ENCODE measurements at places on chromosomes 3 and 15.

DNA sequence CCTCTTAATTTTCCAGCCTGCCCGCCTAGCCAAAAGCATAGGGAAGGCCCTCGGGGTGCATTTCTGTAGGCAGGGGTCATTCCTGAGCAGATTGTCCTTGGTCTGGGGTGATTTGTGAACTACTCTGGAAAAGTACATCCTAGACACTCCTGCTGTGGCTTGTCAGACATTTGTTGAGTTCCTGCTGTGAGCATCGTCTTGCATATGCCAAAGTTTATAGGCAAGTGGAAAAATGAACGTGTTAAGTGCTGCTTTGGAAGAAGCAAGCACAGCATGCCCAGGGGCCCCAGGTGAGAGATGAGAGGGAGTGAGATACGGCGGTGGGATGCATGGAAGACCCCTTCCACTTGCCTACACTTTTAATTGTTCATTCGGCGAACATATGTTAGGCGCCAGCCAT is 237.7 kb upstream of the ST8SIA2 start:
- no peak for DNase-seq

DNA sequence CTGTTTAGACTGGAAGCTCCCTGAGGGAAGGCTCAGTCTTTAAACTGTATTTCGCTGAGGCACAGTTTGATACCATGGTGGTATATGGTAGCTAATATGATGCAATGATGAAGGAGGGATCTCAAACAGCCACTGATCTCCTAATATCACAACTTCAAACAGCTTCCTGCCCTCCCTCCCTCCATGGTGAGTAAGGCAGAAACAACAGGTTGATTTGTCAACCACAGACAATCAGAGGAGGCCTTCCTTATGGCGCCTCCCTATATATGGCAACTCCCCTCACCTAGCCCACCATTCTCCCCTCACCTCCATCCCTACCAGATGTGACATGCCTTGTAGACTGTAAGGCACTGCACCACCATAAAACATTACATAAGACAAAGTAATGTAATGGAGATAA is 316.5 kb upstream of the ICE2 start:
- DNase-seq: no peak

- DNase-seq: no peak
Observed at GRCh38 chr3:157477441-157477840, 25.8 kb downstream of the VEPH1 start.

GRCh38 chr3:28322464-28322863 is 26.1 kb upstream of the ZCWPW2 start:
- DNase-seq: no peak

DNA sequence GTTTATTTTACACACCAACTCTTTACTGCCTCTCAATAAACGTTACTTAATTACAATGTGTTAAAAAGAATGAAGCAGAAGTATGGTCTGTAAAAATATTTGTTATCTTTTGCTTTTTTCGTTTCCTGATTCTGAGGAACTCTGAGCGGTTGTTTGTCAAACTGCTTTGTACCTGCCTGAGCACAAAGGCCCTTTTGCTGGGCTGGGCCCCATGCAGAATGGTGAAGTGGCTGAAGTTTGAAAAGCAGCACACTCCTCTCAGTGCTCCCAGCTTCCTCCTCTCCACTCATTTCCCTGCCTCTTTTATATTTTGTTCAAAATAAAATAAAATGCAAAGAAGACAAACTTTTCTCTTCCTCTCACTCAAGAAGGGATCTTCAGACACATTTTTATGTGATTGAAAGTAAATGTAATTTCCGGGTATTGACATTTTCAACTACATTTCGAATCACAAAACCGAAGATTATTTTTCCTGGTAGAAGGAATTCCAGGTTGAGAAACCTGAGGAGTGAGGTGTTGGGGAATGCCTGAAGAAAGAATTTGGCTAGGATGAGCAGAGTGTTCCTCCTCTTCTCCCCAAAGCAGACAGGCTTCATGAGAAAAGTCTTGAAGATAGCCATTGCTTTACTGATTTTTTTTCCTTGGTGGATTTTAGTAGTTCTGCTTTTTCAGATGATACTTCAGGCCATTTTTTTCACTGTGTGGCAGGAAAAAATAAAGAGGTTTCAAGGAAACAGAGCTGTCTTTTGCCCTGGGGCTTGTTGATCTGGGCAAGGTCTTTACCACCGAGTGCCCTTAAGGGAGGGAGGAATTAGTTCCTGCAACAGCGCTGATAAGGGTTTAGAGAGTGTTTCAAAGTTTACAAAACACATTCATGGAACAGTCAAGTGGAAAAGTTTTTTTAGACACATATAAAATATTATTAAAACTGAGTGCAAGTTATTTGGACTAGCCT is 229.8 kb downstream of the NFKBIZ start:
- peak; percentile 41 for DNase-seq

DNA sequence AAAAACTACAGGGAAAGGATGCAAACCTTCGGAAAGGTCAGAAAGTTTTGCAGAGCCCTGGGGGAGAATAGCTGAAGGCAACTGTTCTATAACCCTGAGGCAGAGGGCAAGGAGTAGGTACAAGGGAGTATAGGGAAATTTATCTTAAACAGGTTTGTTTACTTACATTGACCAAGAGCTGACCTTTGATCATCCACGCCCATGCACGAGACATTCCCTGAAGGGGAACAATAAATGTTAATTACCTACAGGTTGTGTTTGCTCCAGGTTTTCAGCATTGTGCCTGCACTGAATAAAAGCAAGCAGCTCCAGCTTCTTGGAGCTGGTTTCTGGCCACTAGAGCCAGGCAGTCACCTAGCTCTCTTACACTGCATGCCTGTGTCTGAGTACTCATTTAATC is 524.5 kb upstream of the TGFBR2 start:
- no peak for DNase-seq

DNA sequence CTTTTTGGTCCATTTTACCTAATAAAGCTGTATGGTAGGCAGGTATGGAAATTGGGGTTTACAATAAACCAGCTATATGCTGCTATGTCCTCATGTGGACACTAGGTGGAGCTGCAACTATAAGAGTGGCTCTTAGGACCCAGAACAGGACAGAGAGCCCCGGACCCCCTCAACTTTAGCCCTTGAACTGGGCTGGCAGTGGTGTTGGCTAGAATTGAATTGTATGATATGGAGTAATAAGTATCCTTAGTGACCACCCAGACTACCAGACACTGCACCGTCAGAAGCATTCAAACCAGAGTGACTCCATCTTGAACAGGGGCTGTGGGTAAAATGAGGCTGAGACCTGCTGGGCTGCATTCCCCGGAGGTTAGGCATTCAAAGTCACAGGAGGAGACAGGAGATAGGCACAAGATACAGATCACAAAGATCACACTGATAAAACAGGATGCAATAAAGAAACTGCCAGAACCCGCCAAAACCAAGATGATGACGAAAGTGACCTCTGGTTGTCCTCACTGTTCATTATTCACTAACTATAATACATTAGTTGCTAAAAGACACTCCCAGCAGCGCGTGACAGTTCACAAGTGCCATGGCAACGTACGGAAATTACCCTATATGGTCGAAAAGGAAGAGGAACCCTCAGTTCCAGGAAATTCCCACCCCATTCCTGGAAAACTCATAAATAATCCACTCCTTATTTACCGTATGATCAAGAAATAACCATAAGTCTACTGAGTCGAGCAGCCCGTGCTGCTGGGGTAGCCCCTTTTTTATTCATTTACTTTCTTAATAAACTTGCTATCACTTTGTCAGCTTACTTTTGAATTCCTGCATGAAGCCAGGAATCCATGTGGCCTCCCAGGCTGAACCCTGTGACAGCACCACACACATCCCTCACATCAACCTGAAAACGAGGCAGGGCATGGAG is 68.7 kb upstream of the BLM start:
- DNase-seq: peak; percentile 70

- DNase-seq: no peak
Observed at GRCh38 chr15:50077176-50077575, 41.9 kb downstream of the ATP8B4 start.

DNA sequence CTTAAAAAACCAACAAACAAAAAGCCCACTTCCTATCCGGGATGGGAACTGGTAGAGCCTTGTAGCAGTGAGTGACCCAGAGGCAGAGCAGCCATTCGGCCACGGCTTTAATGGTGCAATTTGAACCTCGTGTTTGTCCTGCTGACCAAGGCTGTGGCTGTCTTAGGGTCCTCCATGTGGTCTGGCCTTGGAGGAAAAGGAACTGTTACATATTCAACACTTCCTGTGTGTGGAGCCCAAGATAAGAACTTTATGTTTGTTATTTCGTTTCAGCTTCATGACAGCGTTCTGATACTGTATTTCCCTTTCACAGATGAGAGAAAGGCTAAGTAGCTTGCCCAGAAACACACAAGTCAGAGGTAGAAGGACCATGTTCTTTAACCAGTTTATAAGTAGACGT is 269.8 kb downstream of the SV2B start:
- peak; percentile 27 for DNase-seq

DNA sequence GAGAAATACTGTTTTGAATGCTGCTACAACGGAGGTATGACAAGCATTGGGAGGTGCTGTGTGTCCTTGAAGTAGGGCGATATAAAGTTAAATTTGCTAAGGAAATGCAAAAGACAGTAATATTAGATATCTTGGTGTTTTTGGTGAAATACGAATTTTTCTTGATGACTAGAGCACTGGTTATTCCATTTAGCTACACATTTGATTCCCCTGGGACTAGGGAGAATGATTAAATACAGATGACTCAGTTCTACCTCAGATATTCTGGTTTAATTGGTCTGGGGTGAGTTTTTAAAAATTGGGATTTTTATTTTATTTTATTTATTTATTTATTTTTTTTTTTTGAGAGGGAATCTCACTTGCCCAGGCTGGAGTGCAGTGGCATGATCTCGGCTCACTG is 18.7 kb upstream of the GADL1 start:
- DNase-seq: no peak

DNA sequence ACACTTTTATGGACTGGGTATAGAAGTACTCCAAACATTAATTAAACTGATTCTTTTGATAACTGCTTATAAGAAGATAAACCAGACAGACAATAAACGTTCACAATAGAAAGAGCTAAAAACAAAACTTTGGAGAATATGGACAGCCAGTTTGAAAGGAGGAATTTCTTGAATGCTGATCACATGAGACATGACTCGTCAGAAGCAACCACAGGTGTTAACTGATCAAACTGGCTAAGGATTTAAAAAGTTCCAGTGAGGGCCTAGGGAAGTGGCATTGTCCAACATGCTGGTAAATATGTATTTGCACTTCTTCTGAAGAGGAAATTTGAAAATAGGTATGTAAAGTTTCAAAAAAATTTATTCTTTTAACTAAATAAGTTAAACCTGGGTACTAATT is 29.4 kb upstream of the AP3B2 start:
- DNase-seq: no peak

DNA sequence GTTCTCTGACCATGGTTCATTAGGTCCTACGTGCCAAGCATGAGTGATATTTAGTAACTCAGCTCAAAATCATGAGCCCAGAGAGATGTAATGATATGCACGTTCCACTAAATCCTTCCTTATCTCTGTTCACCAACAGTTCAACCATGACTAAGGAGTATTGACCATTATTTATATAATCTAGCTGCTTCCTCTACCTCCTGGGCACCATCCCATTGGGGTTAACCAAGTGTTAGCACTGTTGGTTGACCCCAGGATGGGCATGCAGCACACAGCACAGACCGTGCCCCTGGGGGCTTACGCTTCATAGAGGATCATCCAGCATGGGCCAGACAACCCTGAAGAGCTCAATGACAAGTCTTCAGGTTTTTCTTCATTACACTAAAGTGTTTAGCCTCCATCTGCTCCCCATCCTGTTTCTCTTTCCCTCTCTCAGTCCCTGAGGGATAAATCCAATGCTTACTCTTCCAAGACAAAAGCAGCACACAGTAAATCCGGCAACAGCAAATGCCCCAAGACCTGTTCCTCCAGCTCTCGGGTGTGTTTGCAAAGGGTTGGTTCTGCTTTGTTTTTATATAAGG is 10.4 kb downstream of the FAM174B start:
- no peak for DNase-seq

Data from Kasumi-1 (cell line).